ENCODE measurements at places on chromosomes 3 and 15.
A peak's percentile ranks its signal among the peaks of the same experiment; 100 is the strongest.

- DNase-seq = no peak
Measured at GRCh38 chr15:57322602-57323250, 53.6 kb upstream of the CGNL1 start.

DNA sequence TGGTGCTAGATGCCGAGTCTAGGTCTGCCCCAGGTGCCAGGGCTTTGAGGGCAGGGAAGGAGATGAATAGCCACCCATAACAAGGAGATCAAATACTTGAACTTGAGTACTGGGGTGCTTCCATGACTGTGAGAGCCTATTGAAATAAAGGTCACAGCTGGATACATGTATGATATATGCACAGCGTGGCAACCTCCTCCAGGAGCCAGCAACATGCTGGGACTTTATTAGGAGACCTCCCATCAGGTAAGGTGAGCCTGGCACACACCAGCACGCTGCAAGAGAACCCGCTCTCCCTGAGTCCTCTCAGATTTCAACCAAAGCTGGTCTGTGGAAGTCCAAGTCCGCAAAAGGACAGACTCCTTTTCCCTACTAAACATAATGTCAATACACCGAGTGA lies 10.5 kb upstream of the HES1 start:
- DNase-seq = no peak

GRCh38 chr3:73868688-73869315 lies 244.1 kb upstream of the PDZRN3 start:
- peak; percentile 28 for DNase-seq

- DNase-seq = no peak
Measured at GRCh38 chr3:8875836-8876235, 87.4 kb downstream of the RAD18 start.

GRCh38 chr15:40130118-40130517 lies 21.4 kb upstream of the BMF start:
- DNase-seq = no peak

DNA sequence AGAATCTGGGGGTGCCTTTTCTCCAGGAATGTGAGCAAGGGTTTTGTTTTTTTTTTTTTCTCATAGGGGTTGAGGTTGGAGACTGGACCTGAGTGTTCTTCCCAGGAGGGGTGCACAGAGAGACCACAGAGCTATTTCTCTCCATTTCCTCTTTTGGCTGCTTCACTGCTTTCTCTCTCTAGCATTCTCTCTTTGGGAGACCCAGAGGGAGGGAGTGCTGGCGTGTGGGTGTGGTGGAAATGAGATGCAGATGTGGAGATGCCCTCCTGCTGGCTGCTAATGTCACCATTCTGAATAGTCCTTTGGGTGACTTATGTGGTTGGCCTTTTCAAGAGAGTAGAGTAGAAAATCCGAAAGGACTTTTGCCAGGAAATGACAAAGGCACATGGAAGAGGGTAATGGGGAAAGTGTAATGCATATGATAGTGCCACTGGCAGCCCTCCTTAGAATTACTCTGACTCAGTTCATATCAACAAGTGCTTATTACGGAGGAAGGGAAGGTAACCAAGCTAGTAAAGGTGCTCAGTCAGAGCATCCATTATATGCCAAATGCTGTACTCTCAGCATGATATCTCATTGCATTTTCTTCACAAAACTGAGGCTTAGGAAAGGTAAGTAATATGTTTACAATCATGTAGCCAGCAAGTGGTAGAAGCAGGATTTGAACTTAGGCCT lies 1.9 kb downstream of the SYN2 start:
- no peak for DNase-seq

- no peak for DNase-seq
Measured at GRCh38 chr3:81716870-81717509, 44.5 kb downstream of the GBE1 start.

GRCh38 chr3:73137736-73138403 lies 76.4 kb downstream of the EBLN2 start:
- no peak for DNase-seq

- DNase-seq = no peak
Measured at GRCh38 chr3:50316657-50317242, 5.8 kb downstream of the HYAL2 start.

GRCh38 chr3:13801361-13802204 lies 78.3 kb downstream of the WNT7A start:
- DNase-seq = no peak

DNA sequence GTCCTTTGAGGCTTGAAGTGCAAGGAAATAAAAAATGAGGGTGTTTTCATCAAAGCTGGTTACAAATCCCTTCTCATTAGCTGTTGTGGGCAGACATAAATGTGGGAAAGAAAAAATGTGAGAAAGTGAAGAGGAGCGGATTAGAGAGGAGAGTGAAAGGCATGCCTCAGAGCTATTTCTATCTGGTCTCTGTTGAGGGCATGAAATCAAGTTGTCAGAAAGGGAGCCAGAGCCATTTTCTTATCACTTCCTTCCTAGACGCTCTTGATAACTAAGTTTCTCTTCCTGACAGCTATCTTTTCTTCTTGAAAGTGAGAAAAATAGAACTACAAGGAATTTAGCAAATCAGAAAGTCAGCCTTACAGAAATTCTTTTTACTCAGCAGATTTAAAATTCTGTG lies 20.8 kb upstream of the CAPN3 start:
- no peak for DNase-seq

Data from glutamatergic neuron (in vitro differentiated cells).